ENCODE measurements at places on chromosomes 5 and 9.

GRCh38 chr5:128775558-128775957 is 189.7 kb upstream of the SLC27A6 start:
- no peak for DNase-seq

DNA sequence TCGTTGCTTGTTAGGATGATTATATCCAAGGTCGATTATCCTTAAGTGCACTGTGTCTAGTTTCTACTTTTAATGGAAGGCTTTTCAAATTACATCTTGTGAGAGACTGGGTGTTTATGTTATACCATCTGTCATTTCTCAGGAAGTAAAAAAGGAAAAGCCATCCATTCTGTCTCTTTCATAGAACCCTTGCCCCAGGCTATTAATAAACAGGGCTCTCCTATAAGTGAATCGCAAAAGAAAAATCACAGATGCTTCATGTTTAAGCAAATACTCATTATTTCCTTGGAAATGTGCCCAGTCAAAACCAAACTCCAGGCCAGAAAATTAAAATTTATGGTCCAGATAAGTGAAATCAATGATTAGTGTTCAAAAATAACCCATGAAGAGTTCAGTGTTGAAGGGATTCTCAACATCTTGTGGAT is 58.1 kb downstream of the STARD4 start:
- peak; percentile 5 for DNase-seq

DNA sequence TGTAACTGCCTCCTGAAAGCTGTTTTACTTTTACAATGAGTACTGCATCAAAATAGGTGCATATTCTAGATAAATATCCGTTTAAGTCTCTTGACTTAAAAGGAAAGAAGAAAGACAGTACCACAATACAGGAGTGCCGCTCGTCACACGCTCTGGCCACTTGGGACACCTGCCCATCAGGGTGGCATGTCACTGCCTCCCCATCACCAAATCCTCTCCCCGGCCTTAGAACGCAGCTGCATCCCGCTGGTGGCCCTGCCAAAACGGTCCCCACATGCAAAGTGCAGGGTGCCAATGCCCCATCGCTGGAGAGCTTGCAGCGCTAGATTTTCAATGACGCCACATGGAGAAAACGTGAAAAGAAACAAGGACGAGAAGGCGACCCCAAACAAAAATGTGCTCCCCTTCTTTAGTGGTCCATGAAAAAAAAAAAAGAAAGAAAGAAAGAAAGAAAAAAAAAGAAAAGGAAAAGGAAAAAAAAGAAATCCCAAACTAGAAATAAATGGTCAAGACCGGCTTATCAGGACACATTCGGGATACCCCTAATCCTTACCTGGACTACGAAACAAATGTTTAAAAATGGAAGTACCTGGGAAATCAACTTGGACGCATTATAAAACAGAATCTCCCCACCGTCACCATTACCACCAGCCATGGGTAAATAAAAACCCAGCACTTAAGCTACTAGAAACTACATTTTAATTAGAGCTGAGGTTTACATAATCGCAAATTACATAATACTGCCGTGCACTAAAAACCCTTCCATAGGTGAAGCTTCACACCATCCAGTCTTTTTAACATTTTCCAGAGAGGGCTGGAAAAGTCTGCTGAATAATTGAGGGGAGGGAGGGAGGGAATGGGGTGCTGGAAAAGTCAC is 1.0 kb downstream of the ANKH start:
- DNase-seq: no peak

DNA sequence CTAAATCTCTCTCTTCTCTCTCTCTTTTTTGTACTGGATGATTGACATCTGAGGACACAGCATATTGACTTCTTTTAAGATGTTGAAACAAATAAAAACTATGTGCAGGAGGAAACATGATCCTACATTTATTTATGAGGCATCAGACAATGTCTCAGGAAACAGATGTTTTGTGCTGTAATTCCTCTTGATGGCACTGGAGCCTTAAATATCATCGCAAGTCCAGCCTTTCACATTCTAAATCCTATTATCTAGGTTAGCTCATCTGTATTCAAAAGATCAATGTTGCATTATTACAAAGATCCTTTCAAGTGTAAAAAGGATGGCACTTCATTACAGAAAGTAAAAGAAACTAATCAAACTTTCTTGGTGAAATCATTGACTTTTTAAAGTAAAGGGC is 63.9 kb downstream of the MAT2B start:
- DNase-seq: no peak

DNA sequence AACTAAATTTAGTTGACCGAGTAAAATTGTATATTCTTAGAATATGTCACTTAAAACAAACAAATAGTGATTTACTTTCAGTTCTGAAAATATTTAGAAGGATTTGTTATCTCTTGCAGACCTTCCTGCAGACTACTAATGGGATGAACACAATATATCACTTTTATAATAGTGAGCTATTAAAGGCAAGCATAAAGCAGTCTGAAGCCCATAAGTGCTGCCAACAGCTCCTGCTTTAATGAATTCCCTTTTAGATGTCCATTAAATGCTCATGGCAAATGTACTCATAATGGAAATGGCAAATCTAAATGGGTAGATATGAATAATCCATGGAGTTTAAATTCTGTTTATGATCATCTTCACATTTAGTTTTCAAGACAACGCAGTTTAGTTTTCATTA is 170.2 kb downstream of the RANBP17 start:
- no peak for DNase-seq

DNA sequence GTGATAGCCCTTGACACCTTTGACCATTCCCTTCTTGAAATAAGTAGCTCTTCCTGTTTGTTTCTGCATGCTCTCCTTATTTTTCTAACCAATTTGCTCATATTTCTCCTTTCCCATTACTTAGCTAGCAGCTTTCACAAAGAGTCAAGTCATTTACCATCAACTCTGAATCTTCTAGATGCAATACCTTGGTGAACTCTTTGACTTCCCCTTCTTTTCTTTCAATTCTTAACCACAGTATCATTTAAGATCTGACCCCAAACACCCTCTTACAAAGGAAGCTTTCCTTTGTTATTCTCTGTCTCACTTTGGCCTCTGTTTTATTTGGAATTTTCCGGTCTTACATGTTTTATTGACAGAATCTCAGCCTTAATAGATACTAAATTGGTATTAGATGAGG is 14.0 kb downstream of the NFX1 start:
- no peak for DNase-seq

DNA sequence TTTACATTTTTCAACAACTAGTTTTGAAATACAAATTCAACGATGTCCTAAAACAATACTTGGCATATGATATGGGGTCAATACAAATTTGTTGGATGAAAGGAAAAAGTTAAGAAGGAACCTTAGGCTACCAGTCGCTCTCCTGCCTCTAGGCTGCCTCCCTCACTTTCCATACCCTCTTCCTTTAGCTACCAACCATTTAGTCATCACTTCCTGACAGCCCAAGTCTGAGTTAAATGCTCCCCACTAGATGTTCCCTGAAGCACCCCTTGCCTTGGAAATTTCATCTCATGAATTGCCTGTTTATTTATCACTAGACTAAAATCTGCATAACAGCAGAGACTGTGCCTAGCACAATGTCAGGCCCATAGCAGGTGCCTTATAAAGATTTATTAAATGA is 2.7 kb upstream of the LARS1 start:
- no peak for DNase-seq

DNA sequence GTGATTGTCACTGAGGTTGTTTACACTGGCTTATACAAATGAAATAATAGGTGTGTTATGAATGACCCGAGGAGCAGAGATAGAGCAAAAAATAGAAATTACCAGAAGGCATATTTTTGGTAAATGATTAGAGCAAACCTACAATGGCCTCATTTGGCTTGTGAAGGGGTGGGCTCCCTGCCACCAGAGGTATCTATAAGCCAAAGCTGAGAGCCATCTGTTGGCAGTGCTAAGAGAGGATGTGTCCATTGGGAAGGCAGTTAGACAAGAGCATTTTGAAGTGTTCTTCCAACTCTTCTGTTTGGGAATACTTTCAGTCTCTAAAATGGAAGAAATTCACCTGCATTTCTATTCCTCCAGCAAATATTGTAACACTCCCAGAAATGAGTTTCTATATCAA is 10.6 kb downstream of the NIPAL4 start:
- no peak for DNase-seq

DNA sequence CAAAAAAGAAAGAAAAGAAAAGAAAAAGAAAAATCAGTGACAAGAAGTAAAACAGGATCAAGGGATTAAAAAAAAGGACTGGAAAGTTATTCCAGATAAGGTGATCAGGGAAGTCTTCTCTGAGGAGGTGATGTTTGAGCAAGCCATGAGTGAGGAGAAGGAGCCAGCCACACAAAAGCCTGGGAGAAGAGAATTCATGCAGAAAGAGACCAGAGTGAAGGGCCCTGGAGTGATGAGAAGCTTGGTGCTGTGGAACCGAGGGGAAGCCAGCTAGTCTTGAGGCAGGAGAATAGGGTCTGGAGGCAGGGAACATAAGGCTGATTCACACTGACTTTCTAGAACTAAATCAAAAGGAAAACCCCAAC is 4.0 kb upstream of the EXOSC2 start:
- DNase-seq: no peak

GRCh38 chr9:3125602-3126405 is 281.9 kb upstream of the PUM3 start:
- DNase-seq: no peak

DNA sequence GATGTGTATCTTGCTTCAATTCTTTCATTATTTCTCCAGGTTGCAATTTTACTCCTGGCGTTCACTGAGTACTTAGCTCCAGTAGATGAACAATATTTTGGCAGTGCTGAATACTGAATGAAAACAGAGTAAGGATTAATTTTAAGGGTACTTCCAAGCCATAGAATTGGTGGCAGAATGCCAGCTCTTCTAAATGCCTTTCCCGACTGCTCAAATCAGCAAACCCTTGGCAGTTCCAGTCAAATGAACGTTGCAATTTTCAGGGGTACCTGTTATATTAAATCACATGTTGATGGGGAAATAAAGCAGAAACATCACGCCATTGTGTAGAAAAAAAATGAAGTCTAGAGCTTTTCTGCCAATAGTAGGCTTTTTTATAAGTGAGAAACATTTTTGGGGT is 282.4 kb upstream of the RPS23 start:
- DNase-seq: no peak

DNA sequence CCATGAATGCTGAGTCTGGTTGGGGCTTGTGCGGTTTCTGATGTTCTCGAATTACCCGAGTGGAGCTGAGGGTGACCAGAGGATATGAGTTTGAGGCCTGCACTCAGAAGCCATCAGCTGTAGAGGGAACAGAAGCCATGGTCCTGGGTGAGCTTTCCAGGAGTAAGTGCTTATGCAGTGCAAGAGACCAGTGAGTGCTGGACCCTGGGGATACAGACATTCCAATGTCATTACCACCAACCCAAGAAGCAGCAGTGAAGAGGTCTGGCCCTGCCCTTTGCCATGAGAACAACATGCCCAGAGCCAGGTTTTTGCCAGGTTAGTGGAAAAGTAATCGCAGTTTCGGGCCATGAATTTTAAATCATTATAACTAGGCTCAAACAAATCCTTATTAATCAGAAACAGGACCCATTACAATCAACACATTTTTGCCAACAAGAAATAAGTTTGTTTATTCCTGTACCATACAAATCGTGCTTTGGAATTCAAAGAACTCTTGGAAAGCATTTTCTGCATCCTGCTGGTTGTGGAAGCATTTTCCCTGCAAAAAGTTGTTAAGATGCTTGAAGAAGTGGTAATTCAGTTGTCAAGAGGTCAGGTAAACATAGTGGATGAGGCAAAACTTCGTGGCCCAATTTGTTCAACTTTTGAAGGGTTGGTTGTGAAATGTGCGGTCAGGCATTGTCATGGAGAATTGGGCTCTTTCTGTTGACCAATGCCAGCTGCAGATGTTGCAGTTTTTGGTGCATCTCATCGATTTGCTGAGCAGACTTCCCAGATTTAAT is 154.6 kb downstream of the SYK start:
- DNase-seq: peak; percentile 76

- DNase-seq: no peak
Observed at GRCh38 chr5:74468421-74468820, 172.1 kb downstream of the ENC1 start.

GRCh38 chr5:159146839-159147238 is 47.1 kb upstream of the EBF1 start:
- DNase-seq: no peak

DNA sequence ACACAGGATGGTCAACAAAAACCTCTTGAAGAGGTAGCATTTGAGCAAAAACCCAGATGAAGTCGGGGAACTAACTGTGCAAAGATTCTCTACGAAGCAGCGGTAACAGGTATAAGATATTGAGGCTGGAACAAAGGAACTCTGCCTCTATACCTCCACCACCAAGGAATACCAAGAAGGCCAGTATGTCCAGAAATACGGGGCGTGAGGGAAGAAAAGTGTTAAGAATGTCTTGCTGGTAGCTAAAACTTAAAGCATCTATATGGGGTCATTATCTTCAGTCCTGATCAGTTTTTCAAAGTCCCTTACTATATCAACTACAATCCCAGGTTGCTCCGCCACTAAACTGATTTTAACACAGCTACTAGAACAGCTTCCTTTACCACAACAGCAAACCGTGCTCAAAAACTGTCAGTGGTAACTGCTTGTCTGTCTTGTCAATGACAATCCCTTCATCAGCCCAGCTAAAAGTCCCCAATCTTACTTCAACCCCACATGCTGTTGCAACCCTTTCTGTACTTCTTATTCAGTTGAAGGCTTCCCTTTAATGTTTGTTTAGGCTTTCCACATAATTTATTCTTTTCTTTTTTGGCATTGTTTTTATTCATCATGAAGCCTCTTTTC is 9.4 kb downstream of the PAM start:
- DNase-seq: no peak

GRCh38 chr9:132914924-132915323 is 29.5 kb downstream of the TSC1 start:
- DNase-seq: no peak

GRCh38 chr5:157874861-157875260 is 15.9 kb upstream of the CLINT1 start:
- DNase-seq: no peak

DNA sequence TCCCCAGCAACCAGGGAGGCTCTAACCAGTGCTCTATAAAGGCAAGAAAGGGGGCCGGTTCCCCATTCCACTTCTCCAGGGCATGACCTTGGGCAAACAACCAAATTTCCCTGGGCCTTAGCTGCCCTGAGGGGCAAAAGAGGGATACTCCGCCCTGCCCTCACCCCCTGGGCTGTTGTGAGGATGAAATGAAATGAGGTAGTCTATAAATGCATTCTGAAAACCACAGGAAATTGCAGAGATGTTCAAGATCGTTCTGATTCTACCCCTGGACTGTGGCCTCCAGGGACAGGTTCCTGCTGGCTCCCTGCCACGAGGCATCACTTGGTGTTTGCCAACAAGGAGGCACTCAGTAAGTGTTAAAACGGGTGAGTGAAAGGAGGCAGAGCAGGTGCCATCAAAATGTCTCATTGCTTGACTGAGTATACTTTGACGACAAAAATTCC is 5.7 kb downstream of the RAPGEF1 start:
- DNase-seq: no peak
